ENCODE measurements at places on chromosomes 3 and 15.

- DNase-seq, result no peak
Measured at GRCh38 chr15:34588046-34588674, 4.7 kb upstream of the GOLGA8B start.

DNA sequence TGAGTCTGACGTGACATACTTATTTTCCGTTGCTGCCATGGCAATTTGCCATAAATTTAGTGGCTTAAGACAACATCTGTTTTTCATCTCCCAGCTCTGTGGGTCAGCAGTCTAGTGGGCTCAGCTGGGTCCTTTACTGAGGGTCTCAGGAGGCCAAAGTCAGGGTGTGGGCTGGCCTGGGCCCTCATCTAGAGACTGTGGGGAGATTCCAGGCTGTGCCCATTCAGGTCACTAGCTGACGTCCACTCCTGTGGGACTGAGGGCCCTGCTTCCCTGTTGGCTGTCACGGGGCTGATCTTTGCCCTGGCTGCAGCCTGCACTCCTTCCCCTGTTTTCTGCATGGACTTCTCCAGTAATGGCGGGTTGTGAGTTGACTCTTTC lies 19.1 kb downstream of the FGD5 start:
- no peak for DNase-seq

- DNase-seq, result no peak
Measured at GRCh38 chr3:183122257-183122932, 23.1 kb upstream of the MCCC1 start.

DNA sequence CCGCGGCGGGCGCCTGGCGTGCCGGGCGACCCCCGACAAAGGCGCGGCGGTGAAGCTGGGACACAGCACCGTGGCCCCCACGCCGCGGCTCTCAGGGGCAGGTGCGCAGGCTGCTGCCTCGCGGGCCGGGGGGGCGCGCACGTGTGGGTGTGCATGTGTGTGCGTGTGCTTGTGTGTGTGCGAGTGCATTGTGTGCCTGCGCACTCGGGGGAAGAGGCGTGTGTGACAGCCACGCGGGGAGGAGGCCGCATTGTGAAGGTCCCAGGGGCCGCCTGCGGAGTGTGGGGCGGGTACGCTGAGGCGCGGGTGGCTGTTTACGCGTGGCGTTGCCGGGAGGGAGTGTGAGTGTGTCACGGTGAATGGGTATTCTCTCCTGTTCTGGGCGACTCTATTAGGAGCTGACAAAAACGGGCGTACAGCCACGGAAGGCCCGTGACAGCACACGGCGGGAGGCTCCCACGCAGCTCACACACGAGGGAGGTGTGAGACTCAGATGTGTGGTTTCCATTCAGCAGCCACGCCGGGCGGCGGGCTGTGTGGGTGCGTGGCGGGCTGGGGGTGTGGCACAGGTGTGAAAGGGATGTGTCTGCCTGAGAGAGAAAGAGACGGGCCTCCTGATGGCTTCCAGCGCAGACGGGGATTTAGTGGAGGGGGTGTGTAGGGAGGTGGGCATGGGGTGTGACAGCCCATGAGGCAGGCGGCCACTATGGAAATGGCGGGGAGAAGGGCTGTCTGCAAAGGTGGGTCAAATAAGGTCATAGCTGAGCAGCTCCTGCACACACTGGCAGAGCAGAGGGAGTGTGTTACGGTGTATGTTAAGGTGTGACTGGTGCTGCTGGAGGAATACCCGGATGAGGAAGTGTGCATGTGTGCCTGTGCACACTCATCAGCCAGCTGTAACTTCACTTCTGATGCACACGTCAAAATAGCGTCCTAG lies 750 bp downstream of the PODXL2 start:
- DNase-seq, result no peak

DNA sequence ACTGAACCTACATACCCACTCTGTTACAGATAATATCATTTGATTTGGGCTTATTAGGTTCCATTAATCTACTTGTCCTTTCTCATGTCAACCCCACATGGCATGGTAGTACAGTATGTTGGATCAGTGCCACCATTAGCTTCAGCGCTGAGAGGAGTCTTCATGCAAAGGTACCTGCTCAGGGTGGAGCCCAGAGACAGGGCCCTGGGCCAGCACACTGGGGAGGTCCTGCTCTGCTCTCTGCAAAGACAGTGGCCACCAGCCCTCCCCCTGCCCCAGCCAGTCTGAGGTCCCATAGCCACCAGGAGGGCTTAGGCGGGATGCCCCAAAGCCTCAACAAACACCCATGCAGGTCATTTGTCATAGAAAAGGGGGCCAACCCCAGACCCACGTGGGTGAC lies 71.0 kb downstream of the ATP10A start:
- no peak for DNase-seq

GRCh38 chr3:94065122-94065521 lies 2.3 kb downstream of the NSUN3 start:
- no peak for DNase-seq

DNA sequence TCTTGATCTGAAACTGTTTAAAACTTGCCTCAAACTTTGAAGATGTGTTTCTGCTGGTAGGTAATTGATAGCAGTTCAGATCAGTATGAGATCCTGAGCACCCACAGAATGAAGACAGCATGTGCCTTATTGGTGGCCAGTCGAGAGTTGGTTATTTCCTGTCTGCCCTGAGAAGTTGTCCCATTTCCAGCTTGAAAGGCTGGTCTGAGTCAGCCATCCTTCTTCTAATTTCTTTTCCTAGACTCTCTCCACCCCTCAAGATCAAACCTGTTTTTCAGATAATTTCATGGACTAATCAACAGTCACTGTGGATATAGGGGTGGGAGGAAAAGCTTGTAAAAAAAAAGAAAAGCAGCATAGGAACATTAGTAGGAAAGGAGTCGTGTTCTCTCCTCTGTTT lies 464.4 kb downstream of the FOXP1 start:
- DNase-seq, result no peak

DNA sequence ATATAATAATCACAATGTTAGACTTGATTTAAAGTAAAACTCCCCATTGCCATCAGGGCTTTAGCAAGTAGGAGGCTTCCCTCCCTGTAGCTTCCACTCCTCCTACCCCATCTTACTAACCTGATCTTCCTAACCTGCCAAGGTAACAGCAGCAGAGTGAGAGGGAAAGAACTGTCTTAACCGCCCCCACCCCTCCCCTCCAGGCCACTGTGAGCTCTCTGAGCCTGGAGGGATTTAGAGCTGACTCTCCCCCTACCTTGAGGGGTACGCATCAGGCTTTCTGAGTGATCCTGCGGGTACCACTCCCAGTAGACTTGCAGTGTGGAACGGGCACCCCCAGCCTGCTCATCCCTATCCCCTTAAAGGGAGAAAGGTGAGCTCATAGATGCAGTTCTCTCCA lies 11.4 kb upstream of the PRSS50 start:
- DNase-seq, result no peak

GRCh38 chr15:71782422-71783165 lies 27.8 kb upstream of the NR2E3 start:
- DNase-seq, result no peak

DNA sequence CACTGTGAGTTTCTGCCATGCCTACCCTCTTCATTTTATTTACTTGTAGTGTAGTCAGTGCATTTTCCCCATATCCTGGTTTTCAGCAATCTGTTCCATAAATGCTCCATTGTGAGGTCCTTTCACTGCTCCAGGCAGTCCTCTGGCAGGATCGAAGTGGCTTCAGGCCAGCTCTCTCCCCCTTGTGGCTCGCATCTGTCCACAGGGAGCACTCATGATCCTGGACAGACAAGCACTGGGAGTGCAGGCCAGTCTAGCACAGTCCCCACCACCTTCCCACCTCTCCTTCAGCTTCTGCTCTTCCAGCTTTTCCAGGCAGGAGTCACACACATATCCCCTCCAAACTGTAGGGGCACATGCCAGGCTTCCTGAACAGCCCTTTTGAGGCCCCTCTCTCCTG lies 173.6 kb downstream of the PPM1L start:
- no peak for DNase-seq

DNA sequence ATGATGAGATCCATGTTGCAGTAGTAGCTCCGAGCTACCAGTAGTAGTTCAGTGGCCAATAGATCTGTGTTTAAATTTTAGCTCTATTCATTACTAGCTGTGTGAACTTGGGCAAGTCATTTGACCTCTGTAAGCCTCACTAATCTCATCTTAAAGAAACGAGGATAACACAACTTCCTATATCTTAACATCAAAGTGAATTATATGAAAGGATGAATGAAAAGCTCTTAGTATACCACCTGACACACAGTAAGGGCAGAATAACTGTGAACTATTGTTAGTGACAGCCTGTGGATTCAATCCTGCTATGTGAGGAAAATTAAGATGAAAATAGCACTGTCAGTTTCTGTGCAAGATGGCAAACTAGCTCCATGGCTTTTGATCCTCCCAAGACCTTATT lies 114.5 kb upstream of the PHLDB2 start:
- no peak for DNase-seq

DNA sequence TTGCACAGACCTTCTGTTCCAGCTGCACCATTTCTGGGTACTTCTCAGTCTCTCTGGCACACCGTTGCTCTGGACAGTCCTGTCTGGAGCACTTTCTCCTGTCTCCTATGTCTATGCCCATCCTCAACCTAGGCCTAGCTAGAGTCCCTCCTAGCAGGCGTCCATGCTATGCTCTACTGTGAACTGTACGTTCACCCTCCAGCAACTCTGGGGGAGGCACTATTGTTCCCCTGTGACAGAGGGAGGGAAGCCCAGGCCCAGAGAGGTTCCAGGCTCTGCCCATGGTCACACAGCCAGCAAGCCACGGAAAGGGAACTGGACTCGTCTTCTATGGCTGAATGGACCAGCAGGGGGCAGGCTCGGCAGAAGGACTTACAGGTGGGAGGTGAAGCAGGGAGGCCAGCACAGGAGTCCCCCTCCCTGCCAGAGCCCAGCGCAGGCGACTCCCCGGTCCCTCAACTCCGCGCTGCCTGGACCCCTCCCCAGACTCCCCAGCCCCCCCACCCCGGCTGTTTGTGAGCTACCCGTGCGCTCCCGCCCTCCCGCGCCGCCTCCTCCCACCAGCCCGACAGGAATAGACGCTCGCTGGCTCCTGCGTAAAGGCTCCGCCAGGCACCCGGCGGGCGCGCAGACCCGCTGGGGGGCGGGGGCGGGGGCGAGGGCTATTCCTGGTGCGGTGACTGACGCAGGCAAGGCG lies 1.7 kb upstream of the LINGO1 start:
- DNase-seq, result no peak

GRCh38 chr15:31498756-31499155 lies 172.1 kb downstream of the KLF13 start:
- no peak for DNase-seq

DNA sequence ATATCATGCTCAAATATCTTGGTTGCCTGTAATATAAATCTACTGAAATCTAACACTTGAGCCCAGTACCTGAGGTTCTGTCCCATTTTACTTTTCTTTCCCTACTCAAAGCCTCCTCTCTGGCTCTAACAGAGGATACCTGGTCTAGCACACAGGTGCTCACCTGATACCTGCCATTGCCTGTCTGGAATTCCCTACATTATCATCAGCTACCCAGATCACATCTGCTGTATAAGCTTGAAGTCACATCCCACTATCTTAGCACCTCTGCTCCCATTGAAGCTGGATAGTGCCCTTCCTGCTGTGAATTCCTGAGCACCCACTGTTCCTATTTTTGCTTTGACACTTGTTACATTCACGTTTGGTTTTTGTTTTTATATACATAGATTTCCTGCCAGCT lies 30.5 kb downstream of the GYG1 start:
- DNase-seq, result no peak

DNA sequence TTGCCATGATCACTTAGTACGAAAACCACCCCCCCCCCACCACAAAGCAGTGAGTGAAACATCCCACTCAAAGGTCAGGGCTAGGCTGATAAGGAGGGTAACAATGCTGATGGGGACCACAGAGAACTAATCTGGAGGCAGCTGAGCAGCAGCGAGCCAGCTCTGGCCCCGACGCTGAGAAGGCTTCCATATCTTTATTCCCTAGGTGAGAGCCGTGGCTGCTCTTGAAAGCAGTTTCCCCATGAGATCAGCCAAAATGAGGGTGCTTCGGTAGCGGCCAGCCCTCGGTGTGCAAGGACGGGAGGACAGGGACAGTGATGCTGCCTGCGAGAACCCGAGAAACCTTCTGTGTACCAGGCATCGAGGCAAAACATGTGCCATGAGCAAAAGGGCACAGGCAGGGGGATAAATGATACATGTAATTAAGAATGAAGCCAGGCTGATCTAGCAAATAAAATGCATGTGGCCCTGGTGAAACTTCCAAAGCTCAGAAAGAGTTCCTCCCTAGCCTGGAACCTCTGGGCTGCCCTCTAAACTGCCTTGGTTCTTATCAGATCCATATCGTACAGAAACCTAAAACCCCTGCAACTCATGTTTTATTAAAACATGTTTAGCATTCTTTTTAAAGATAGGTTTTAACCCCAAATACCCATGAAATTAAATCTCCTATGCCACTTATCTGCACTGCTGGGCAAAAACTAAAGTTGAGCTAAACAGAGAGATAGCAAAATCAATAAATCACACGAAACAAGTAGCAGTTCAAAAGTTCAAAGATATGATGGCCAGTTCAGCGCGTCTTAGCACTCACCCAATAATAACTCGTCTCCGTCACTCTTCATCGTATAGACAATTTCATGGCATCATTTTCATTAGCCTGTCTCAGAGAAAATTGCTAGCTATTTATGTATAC lies 337.3 kb downstream of the FOXP1 start:
- no peak for DNase-seq

- no peak for DNase-seq
Measured at GRCh38 chr3:48776854-48777253, 59.8 kb upstream of the IP6K2 start.

DNA sequence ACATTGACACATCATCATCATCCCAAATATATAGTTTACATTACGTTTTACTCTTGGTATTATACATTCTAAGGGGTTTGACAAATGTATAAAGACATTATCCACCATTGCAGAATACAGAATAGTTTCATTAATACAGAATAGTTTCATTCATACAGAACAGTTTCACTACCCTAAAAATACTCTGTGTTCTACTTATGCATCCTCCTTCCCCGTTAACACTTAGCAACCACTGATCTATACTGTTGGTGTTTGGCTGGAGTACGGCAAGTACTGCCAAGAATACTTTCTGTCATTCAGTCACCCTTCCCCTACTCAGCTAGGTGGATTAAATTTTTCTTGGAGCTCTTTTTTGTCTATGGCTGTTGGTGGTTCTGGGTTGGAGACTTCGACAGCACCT lies 33.4 kb downstream of the LEKR1 start:
- DNase-seq, result no peak

GRCh38 chr3:138197058-138197457 lies 10.0 kb downstream of the ARMC8 start:
- no peak for DNase-seq

DNA sequence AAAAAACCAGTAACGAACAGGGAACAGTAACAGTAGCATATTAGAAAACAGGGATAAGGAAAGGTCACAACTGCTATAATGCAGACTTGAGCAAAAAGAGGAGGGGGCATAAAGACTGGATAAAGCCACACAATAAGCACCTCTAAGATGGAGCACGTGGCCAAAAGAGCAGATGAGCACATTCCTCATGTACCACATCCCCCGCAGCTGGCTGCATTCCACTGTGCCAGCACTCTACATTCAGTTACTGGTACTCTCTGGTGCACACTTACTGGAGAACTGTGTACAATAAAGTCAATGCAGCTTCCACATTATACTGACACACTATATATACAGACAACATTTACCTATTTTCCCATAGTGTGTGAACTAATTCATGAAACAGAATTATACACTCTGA lies 64.7 kb downstream of the UBE3A start:
- no peak for DNase-seq

All from epithelial cell of prostate (primary cell).